Activated naive CD4-positive, alpha-beta T cell treated with anti-CD3 and anti-CD28 coated beads for 36 hours (primary cell): ENCODE measurements at places on chromosomes 11 and 22.

DNA sequence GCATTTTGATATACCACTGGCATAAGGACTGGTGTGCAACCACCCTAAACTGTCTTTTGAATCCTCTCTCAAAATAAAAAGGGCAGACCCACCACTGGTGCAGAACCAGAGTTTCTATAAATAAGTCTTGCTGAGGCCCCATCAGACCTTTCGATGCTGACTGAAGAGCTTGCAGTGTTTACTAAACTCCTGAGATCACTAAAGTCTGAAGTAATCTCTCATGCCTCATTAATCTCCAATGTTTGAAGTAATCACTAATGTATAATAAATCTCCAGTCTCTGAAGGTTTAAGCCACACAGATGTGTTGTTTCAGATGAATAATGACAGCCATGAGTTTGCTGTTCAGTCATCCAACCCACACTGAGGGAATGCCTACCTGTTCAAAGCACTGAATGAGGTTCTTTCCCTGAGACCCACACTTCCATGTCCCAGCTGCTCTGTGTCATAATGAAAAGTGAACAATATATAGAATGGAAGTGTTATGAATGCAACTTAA, 50.6 kb upstream of the DEUP1 start:
- DNase-seq: no peak

DNA sequence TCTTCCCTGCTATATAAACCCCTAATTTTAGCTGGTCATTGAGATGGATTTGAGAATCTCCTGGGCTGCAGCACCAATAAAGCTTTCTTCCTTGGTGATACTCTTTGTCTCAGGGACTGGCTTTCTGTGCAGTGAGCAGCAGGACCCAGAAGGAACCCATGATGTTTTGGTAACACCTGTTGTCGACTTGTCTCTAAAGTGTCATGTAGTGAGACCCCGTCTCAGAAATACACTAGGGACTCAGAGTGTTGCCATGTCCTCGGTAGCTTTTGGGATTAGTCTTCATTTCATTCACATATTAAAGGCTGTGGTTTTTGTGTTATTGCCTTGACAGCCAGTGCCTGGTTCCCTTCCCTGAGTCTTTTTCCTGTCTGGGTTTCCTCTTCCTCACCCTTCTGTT, 1078.7 kb downstream of the TBC1D22A start:
- no peak for DNase-seq

- no peak for DNase-seq
Observed at GRCh38 chr11:82586581-82586980, 147.1 kb downstream of the FAM181B start.

DNA sequence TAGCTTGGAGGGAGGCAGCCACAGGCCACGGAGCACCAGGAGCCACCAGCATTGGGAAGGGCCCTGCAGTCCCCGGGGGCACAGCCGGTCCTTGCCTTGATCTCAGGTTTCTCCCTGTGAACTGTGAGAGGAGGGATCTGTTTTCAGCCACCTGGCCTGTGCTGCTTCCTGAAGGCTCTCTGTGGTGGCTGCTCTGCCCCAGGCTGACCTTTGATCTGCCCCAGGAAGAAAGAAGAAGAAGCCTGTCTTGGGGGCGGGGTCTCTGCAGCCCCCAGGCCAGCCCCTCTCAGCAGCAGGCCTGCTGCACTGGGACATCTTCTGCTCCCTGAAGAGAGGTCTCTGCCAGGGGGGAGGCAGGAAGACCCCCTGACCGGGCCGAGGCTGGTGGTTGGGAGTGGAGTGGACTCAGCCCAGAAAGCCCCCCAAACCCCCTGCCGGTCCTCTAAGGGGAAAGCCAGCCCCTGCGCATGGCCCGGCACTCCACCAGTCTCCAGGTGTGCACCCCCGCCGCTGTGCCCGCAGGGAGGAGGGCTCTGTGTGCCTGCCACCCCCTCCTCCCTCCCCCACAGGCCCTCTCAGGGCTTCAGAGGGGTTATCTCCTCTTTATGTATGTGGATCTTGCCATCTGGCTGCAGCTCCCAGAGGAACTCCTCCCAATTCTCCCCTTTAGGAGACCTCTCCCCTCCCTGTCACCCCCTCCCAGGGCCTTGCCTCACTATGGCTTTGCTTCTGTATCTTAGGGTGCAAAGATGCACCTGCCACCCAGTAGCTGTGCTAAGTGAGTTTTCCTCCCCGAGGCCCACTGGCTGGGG, 675.3 kb downstream of the BRD1 start:
- DNase-seq: no peak

DNA sequence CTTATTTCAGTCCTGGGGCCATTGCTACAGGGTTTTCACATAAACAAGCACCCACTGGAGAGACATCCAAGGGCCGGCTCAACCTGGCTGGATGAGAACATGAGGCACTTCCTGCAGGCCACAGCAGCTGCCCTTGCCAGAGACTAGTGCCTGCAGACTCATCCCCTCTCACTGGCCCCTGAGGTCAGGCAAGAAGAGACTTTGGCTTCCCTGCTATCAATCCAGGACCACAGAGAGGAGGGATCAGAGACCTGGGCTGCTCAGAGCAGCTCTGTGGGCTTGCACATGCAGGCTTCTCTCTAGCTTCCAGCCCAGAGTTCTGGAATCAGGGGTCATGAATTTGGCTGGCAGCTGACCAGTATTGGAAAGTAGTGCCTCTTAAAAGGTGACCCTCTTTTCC, 79.5 kb downstream of the CABIN1 start:
- no peak for DNase-seq
